ENCODE measurements at places on chromosomes 11 and 22.

GRCh38 chr11:114166897-114167323 is 107.4 kb downstream of the ZBTB16 start:
- no peak for DNase-seq

- DNase-seq: no peak
Measured at GRCh38 chr22:17808693-17809403, 34.6 kb upstream of the BID start.

DNA sequence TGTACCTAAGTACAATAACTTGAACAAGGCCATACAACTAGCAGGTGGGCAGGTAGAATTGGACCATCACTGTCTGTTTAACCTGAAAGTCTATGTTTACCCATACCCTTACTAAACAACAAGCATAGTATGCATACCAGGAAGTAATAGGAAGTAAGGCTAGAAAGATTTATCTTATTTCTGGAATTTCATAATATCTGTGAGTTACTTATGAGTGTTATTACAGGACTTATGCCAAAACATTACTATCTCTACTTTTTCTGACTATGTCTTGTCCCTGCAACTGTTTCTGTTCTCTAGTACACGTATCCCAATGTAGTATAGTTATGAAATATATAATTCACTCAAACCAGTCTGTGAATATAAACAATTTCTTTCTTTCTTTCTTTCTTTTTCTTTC is 1400.8 kb upstream of the TENM4 start:
- DNase-seq: no peak

DNA sequence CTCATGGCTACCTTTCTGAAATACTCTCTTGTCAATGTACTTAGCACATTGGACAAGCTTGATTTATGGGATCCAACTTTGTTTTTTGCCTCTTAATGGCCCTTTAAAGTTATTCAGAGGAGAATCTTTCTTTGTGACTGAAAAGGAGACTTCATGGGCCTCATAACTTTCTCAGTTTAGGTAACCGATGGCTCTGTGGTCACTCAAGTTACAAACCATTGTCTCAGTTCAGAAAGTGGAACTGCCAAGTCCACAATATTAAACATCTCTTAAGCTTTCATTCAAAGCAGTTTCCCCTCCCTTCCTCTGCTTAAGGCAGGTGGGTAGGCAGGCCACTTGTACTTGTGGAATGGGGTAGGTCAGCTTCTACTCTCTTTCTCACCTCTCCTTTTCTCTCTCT is 12.3 kb upstream of the ARL14EP start:
- DNase-seq: no peak

DNA sequence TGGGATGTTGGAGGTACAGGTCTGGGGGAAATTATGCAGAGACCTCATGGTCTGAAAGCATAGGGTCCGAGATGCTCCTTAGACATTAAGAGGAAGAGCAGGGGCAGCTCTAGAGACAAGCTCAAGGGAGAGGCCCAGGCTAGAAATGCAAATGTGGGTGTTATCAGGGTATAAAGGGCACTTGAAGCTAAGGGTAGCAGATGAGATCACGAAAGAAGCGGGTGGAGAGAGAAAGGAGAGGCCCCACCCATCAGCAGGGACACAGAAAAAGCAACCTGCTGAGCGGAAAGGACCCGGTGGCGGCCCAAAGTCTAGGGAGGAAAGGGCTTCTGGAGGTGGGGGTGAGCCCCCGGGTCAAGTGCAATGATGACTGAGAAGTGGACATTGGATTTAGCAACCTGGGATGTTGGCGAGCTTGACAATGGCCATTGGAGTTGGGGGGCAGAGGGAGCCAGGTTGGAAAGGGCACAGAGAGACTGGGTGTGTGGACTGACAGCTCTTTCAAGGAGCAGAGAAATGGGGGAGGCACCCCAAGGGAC is 8.9 kb downstream of the TMPRSS6 start:
- DNase-seq: no peak

- DNase-seq: no peak
Measured at GRCh38 chr11:83122050-83122449, 34.9 kb upstream of the PCF11 start.

- DNase-seq: no peak
Measured at GRCh38 chr22:27846910-27847309, 45.4 kb upstream of the MN1 start.

DNA sequence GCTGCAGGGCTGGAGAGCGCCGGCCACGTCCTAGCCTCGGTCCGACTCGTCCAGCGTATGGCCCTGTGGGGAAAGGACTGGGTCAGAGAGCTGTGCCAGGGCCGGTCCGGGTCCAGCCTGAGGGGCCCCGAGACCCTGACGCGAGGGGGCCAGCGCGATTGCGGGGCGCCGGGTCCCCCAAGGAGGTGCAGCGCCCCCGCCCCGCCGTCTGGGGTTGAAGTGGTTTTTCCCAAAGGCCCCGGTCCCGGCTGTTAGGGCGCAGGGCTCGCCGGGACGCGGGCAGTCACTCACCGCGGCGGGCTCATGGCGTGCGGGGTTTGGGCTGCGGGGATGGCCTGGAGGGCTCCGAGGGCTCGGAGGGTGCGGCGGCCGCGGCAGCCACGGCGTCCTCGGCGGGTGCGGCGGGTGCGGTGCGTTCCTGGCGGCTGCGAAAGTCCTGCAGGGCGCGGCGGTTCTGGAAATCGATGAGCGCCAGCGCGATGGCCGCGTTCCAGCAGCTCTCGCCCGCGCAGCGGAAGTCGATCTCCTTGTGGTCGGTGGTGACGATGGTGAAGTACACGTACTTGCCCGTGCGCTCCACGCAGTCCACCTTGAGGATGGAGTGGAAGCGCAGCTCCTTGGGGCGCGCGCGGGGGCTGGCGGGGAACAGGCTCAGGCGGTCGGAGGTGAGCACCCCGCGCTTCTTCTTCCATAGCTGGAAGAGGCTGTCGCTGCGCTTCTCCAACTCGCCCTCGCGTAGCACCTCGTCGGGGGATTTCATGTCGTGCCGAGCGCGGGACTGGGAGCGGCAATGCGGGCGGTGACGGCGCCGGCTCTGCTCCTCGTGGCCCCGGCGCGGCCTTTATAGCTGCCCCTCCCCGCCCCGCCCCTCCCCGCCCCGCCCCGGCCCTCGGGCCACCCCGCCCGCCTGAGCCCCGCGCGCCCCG is at the start of gene PHLDA2:
TSS of gene PHLDA2 (minus strand) at position 816 of the 926 bp plus-strand sequence. CDS start at position 760, 56 bp downstream.
- DNase-seq: no peak

GRCh38 chr11:19349340-19350025 is 108.7 kb upstream of the E2F8 start:
- no peak for DNase-seq

GRCh38 chr11:125123947-125124617 is 12.7 kb upstream of the TMEM218 start:
- DNase-seq: no peak

- DNase-seq: no peak
Measured at GRCh38 chr11:96050435-96051182, 126.7 kb upstream of the MTMR2 start.

GRCh38 chr22:46068593-46069491 is 81.5 kb upstream of the PPARA start:
- DNase-seq: no peak

DNA sequence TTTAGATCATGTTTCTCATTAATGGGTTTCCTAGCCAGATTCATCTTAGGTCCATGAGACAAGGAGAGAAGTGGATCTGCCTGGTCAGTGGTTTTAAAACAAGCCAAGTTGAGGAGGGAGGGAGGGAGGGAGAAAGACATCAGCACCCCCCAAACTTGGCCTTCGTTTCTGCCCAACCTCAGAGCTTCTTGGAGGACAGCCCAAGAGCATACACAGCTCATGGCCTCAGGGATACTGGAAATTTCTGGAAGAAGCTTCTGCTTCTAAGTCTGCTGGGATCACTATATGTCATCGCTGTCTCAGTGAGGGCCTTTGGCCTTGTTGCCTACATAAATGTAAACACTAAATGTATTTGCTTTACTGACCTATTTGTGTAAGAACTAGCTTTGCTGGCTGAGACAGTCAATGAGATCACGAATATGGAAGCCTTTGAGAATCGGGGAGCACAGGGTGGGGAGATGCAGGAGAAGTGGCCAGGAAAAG is 375.1 kb downstream of the BUD13 start:
- DNase-seq: no peak

- DNase-seq: no peak
Measured at GRCh38 chr11:119616586-119617339, 112.2 kb downstream of the NECTIN1 start.

GRCh38 chr22:30949934-30950660 is 18.5 kb downstream of the MORC2 start:
- DNase-seq: no peak

DNA sequence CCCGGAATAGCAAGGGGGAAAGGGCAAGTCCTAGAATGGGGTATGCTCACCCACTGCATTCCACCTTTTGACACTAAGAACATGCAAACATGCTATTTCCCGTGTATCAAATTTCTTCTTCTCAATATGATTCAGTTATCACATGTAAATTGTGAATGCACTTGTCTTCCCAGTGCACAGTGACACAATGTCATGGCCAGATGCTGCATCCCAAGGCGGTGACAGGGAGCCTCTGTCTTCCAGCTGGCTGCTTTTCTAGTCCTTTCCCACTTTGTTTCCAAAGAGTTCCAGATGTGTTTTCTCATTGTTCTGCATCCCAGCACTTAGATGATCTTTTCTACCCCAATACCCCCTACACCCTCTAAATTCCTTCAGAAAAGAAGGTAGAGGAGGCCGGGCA is 12.4 kb downstream of the SLC25A18 start:
- no peak for DNase-seq

DNA sequence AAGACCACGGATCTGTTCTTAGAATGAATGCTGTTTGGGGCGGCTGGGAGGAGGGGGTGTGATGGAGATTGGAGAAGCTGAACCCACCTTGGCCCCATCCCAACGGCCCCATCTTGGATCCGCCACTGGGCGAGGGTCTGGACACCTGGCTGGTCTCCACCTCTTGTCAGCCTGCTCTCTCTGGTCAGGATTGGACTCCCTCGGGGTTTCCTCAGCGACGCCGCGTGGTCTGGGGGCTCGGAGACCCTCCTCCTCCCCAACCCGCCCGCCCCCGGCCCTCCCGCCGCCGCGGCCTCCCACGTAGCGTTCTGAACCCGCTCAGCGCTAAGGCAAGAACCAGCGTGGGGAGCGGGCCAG is 4.3 kb upstream of the FLI1 start:
- DNase-seq: no peak

DNA sequence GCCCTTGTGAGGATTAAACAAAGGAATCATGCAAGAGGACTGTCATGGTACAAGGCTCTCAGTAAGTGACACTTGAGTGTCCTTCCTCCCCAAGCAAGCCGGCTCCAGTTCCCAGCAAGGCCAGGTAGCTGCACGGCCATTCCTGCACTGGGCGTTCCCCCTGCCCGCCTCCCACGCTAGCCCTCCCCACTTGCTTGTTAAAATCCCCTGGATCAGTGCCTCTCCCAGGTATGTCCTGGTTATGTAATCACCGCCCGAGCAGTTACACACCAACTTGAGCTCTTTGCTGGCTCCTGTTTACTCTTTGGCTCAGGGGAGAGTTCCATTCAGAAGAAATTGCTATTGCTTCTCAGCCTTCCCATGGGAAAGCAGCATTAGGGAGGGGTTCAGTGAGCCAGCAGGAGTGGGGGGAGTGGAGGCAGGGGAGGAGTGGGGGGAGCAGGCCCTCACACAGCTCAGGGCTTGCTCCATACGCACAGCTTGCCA is 19.4 kb upstream of the MYEOV start:
- DNase-seq: no peak

DNA sequence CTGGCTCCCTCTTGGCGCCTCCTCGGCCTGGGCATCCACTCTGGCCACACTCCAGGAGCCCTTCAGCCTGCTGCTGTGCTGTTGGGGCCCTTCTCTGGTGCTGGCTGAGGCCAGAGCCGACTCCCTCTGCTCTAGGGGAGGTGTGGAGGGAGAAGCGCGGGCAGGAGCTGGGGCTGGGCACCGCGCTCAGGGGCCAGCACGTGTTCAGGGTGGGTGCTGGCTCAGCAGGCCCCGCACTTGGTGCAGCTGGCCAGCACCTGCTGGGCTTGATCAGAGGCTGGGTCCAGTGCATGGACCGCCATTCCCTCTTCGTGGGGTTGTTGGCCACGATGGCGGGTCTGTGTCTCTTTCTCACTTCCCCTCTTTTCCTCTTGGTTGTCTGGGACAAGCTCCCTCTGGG is 2381.0 kb downstream of the LRRC4C start:
- no peak for DNase-seq

GRCh38 chr11:118227865-118228785 is 3.3 kb upstream of the JAML start:
- DNase-seq: no peak

- DNase-seq: no peak
Measured at GRCh38 chr22:21030621-21031544, 1.5 kb downstream of the SLC7A4 start.

- DNase-seq: no peak
Measured at GRCh38 chr22:19599626-19600243, 75.5 kb upstream of the CLDN5 start.

DNA sequence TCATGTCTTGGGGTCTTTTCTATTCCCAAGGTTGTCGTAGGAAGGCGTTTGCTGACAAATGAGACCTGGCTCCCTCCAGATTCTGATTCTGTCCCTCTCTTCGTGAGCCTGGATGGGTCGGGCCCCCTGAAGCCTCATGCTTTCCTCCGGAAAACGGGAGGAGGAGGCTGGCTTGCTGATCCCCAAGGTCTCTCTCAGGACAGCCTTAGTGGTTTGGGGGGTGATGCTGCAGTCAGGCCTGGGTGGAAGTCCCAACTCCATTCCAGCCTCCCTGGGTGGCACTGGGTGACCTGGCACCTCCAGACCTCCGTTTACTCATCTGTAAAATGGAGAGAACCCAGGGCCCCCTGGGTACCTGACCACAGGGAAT is 23.4 kb upstream of the SMIM38 start:
- no peak for DNase-seq

DNA sequence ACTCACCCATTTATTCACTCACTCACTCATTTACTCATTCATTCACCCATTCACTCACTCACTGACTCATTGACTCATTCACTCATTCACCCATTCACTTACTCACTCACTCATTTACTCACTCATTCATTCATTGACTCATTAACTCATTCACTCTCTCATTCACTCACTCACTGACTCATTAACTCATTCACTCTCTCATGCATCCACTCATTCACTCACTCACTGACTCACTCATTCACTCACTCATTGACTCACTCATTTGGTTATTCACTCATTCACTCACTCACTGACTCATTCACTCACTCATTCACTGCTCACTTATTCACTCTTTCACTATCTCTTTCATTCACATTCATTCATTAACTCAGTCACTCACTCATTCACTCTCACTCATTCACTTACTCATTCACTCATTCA is 2.5 kb upstream of the MUC5AC start:
- DNase-seq: no peak

GRCh38 chr22:49961005-49961600 is 531 bp downstream of the PIM3 start:
- no peak for DNase-seq

DNA sequence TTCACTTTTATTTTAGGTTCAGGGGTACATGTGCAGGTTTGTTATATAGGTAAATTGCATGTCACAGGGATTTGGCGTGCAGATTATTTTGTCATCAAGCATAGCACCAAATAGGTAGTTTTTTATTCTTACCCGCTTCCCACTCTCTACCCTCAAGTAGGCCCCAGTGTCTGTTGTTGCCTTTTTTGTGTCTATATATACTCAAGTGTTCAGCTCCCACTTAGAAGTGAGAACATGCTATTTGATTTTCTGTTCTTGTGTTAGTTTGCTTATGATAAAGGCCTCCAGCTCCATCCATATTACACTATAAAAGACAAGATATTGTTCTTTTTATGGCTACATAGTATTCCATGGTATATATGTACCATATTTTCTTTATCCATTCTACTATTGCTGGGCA is 28.5 kb upstream of the LIN7C start:
- DNase-seq: no peak

All from esophagus squamous epithelium (tissue), 5 donors.